ENCODE measurements at places on chromosomes 7 and 10.

- DNase-seq: no peak
These were observed 141.8 kb upstream of the NOBOX start for GRCh38 chr7:144545330-144545729.

- no peak for DNase-seq
These were observed 903.6 kb upstream of the AUTS2 start for GRCh38 chr7:68694656-68695055.

- DNase-seq: no peak
These were observed 550.7 kb downstream of the AUTS2 start for GRCh38 chr7:70148997-70149396.

DNA sequence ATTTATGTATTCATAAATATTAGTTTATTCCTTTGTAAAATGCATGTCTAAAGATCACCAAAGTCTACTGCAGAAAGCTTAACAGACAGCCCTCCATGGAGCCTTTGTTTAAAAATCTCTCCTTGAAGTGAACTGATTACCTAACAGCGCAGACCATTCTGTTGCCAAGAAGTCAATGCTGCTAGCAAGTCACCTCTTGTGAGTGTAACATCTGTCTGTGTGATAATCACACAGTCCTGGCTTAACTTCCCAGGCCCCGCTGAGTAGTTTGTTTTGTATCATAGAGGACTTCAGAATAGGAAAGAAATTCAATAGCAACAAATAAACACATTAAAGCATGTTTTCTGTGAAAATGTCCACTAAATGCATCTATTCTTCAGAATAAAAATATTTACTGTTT, 435.3 kb upstream of the IGFBP3 start:
- no peak for DNase-seq

GRCh38 chr10:44051584-44052385, 333.1 kb downstream of the CXCL12 start:
- no peak for DNase-seq

GRCh38 chr10:124547647-124548168, 86.1 kb downstream of the LHPP start:
- DNase-seq: peak; percentile 55

DNA sequence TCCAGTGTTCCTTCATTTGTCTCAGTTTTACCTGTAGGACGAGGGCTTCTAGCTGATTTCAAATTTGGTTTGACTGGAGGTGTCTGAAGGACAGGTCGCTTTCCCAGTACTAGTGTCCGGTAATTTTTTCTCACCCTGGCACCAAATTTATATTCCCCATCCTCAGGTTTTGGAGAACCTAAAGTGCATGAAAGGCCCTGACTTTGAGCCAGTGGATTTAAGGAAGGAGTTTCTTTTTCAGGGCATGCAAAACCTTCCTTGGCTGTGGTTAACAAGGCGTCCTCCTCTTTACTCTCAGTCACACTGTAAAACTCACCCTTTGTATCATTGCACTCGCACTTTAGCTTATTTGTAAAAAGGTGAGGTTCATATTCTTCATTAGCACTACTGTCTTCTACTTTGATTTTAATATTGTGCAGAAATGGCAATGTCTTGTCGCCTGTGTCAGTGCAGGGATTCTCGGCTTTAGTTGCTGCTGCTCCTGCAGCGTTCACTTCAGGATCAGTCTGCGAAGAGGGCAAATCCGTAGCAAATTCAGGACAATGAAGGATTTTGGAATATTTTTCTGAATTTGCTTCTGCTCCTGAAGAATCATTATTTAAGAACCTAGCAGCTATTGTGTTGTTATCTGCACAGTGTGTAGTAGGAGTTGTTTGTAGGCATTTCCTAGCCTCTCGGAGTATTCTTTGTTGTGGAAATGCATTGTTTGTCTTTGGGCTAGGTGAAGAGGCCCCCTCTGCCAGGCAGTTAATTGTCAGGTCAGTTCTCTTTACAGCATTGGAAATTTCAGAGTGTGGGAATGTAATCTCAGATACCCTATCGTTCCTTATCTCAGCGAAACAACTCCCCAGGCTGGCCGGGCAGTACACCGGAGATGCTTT, 9.9 kb downstream of the SKIDA1 start:
- no peak for DNase-seq

GRCh38 chr10:101028446-101029337, 2.2 kb downstream of the PDZD7 start:
- DNase-seq: peak; percentile 40

DNA sequence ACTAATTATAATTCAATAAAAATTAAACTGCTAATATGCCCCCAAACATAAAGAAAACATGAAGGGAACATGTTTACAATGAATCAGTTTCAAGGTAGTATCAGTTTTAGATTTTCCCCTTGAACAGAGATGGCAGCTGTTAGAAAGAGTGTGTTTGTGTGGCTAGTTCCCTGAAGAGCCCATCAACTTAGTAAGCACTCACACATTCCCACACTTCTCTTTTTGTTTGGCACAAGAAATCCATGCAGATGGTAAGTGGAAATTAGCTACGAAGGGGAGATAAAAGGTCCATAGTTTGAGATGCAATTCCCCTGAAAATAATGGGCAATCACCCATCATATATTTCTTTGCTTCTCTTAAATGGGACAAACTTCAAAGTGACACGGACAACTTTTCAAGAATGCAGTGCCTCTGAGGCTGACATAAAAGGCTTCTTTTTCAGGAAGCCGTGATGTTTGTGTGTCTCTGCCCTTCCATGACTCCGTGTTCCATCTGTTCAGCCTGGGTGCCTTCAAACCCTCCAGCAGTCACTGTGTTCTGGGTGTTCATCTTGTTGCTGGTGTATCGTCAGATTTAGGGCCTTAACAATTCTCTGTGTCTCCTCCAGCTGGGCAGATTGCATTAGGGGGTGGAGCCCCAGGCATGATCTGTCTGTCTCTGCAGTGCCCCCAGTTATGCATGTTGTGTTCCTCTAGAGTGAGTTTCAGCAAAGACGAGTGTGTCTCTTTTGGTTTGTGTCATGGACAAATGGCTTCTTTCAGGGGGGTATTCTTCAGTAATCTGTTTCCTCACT, 259.5 kb upstream of the NPY start:
- DNase-seq: no peak

GRCh38 chr10:78148961-78149612, 115.4 kb downstream of the RPS24 start:
- no peak for DNase-seq

DNA sequence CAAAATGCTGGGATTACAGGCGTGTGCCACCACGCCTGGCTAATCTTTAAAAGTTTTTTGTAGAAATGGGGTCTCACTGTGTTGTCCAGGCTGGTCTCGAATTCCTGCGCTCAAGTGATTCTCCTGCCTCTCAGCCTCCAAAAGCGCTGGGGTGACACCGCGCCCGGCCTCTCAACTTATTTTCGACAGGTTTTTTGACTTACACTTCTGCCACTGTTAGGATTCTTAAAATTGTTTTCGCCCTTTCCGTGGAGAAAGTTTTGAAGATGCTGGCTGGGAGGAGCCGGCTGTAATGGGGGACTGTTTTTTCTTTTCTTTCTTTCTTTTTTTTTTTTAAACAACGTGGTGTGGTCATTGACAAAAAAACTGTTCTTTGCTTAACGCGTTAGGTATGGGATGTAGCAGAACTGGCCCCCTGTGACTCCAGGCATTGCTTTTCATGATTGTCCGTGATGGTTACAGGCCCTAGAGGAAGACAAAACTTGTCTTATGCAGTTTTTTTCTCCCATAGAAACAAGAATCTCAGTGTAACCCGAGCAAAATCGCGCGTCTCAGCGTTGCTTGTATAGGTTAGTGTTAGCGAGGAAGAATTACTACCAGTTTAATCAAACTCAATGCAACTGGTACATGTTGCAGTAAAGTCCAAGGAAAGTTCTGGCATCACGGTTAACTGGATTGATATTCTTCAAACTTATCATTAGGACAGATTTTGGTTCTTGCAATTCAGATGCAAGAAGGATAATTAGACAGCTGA, 72.2 kb downstream of the DAGLB start:
- peak; percentile 12 for DNase-seq

DNA sequence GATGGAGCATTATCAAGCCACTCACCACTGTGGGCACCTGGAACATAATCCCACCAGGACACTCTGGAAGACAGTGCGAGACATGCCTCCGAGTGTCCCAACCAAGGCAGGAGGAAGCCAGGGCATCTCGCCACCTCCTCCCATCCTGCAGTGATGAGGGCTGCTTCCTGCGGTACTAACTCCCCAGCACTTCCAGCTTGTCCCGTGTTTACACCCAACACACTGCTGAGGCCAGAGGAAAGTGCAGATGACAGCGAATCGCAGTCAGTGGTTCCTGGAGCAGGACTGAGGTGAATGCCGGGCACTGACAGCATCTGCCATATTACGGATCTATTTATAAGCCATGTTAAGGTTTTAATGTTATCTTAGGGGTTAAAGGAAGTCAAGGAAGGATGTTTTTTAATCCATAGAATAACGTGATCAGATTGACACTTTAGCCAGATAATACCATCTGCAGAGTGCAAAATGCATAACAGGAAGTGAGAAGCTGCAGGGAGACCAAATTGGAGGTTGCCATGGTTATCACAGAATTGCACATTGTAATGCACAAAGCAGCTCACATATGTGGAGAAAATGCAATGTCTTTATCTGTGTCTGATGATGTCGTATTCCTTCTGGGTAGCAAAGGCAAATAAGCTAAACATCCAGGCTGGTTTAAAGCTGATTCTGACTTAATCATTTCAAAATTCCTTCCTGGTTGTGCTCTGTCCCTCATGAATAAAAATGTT, 314.1 kb upstream of the C7orf33 start:
- DNase-seq: no peak

DNA sequence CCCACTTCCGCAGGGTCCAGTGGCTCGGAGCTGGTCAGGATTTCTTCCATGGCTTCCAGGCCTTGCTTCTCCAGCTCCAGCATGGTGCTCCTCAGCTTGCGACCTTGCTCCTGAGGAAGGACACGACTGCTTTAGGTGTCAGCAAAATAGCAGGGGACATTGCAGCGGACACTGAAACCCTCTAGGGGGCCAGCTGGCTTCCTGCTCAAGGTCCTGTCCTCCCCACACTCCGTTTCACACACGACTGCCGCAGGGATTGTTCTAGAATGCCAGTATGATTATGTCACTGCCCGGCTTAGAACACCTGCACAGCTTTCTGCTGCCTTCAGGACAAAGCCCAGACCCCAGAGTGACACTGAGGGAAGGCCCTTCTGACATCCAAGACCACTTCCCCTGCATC, 65.6 kb downstream of the SCRN1 start:
- DNase-seq: no peak

GRCh38 chr10:5971315-5971832, 6.0 kb downstream of the IL15RA start:
- DNase-seq: peak; percentile 33

DNA sequence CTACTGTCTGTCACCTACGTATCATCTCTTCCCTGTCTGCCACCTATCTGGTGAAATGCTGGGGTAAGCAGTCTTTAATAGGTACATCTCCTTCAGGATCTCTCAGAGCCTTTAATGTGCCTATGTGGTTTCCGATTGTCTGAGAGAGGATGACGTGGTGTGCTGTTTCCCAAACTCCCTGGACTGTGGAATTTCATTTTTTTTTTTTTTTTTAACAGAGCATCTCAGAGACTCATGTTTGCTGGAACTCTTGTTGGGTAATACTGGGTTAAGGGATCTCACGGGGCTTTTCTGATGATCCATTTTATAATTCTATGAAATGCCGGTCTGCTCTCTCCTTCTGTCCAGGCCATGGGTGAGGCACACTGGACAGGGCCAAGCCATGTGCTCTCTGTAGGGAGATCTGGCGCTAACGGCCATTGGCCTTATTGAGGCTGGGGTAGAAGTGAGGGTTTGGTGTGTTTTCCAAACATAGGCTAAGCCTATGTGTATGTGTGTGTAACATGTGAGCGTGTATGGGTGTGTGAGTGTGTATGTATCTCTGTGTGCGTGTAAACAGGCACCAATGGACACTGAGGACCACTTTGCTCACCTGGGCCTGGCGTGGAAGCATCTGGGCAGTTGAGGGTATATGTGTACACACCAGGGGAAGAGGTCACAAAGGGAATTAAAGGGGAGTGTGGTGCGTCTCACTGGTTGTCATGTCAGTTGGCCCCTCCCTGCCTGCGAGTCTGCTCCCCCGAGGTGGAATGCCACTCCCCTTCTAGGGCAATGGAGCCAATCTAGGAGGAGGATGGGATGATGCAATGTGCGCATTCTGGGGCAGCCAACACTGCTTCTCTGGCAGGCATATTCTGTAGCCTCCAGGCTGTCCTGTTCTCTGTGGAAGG, 7.8 kb downstream of the ADRA2A start:
- no peak for DNase-seq

DNA sequence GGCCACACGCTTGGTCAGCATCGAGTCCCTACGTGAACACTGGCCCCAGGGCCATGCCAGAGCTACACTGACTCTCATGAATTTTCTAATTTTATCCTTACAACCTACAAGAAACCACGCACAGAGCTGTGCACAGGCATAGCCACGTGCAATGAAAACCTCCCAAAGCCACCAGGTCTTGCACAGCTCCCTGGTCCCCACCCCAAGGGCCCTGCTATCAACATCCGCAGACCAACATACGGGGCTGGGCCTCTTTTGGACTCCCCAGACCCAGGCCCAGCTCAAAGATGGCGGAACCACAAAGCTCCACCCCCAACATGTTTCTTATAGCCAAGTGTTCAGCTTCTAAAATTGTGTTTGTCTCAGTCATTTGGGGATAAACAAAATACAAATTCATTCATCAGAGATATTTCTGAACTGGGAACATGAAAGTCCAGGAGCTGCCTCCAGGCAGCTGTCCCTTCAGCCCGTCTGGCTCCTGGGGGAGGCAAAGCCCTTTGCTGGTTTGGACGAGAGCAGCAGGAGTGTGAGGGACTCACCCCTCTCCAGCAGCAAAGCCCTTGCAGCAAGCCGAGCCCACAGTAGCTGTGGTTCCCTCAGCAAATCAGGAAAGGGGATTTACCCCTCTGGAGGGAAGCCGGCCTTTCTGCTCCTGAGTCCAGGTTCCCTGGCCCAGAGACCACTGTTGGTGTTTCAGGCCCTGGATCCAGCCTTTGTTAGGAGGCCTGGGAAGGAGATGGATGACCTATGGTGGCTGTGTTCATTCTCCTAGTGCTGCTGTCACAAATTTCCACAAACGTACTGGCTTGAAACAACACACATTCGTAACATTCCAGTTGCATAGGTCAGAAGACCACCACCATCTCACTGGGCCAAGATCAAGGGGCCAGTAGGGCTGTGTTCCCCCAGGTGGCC, 75.1 kb downstream of the OAT start:
- DNase-seq: no peak

GRCh38 chr7:150400008-150400787, 21.1 kb downstream of the ZNF775 start:
- no peak for DNase-seq

GRCh38 chr7:2477447-2478398, 1.5 kb upstream of the GRIFIN start:
- peak; percentile 78 for DNase-seq

DNA sequence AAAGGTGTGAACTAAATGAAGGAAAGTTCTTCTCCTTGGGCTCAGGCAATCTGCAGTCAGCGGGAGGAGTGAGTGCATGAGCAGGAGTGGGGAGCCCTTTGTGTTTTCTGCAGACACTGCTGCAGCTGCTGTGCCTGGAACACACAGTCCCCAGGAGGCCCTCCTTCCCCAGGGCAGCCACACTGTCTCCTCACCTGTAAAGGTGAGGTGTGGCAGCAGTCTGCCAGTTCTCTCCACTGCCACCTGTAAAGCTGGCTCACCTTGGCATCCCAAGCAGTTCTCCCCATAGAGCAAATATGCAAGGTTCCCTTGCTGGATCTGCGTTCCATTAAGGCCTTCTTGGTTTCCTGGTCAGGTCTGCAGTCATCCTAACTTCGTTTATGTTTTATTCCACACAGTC, 5.2 kb upstream of the VWC2 start:
- no peak for DNase-seq
